Kidney (tissue), 22 donors: ENCODE measurements at places on chromosomes 4 and X. TPM values are rescaled to one million over a fixed set of nuclear protein-coding genes. Genes with fewer than 3 reads are reported as not detected.

DNA sequence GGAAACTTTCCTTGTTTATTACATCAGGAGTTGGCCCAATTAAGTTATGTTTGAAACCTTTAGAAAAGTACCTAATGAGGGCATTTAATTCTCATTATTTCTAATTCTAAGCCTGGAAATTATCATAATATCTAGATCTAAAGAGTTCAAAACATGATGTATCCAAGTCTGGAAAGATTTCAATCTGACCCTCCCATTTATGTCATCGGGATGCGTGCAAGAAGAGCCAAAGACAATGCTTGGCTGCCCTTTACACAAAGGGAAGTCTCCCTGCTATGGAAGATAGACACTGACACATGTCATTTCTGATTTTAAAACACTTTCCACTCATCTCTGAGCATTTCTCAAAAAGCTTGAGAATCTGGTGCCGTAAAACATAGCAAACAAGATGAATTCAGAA is 222.4 kb downstream of the ANTXR2 start:
- no peak for DNase-seq

DNA sequence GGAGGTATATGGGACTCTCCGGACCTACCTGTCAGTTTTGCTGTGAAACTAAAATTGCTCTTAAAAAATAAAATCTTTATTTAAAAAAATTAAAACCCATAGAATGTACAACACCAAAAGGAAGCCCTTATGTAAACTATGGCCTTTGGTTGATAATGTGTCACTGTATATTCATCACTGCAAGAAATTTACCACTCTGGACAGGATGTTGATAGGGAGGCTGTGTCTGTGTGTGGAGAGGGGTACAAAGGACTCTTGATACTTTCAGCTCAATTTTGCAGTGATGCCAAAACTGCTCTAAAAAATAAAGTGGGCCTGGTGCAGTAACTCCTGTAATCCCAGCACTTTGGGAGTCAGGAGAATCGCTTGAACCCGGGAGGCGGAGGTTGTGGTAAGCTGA is 2.9 kb upstream of the ZMYM3 start:
- no peak for DNase-seq

- no peak for DNase-seq
Measured at GRCh38 chr4:15891312-15891711, 47.2 kb downstream of the FGFBP1 start.

GRCh38 chr4:147590249-147590920 is 26.8 kb upstream of the TMEM184C start:
- DNase-seq: no peak

GRCh38 chr4:99816545-99817308 is at the start of gene DAPP1:
TSS of gene DAPP1 (plus strand) at chr4:99816827. CDS start at chr4:99816914, 87 bp downstream.
- peak; percentile 55 for DNase-seq

GRCh38 chr4:95371476-95372224 is 177.1 kb downstream of the UNC5C start:
- no peak for DNase-seq

RTL3 gene
- total RNA-seq: not detected

WNK3 gene
- 5.6 TPM for total RNA-seq

DCAF16 gene
- total RNA-seq: 40.7 TPM
